ENCODE measurements at places on chromosomes 12 and 14.

DNA sequence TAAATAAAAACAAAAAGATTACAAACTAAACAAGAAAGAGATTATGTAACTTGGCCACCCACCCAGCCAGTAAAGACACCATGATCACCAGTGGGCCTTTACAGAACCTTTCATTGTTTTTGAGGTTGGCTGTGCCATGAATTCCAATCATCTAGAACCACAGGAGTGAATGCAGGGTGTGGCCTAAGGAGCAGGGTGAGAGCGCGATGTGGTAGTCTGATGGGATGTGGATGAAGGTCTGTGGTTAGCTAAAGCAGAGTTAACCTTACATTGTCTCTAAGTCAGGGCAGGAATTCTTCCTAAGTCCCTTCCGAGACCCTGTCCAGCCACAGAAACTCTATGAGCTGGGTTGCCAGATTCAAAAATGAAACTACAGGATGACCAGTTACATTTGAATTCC, 54.0 kb upstream of the CDKN3 start:
- no peak for DNase-seq

GRCh38 chr14:53002576-53002975, 51.7 kb upstream of the FERMT2 start:
- DNase-seq = no peak

DNA sequence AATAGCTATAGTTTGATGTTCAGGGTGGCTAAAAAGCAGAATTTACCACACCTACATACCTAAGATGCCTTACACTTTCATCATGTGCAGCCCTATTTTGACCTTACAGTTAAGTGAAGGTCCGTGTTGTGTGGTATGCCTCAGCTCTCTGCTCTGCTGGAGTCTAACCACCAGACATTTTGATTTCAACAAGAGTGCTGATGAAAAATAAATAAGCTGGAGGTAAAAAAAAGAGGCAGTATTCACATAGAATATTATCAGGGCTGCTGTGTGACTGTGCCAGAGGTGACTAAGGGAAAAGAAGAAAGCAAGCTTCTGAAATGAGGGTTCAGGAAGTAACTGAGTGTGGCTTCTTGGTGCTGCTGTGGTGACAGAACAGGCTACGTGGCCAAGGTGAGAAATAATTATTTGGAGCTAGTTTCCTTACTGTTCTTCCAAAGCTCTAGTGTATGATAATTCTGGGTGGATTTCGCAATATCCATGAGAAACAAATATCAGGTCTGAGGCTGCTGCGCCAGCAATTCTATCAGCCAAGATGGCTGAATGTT, 188.8 kb downstream of the STXBP6 start:
- DNase-seq = no peak

GRCh38 chr12:103810111-103810510, 30.9 kb downstream of the NT5DC3 start:
- DNase-seq = no peak

- no peak for DNase-seq
These were observed 298.1 kb downstream of the MED13L start for GRCh38 chr12:115979351-115979750.

DNA sequence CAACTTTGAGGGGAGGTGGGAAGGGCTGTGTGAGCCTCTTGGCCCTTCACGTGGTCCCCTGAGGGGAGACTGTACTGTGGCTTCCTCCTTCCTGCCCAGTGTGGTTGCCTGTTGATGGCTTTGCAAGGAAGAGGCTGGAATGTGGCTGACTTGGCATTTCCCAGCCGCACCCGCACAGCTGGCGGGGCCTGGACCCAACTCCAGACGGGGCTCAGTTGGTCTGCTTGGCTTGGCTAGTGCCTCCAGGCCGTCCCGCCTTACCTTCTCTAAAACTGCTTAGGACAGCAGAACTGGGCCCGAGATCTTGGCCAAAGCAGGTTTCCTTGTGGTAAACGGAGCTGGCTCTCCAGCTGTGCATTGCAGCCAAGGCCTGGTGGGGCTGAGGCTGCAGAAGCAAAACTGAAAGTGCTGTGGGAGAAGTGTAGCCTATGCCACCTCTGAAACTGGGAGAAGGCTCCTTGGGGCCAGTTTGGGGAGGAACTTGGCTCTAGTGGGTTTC, 139.5 kb downstream of the SMOC1 start:
- no peak for DNase-seq

- DNase-seq = no peak
These were observed 42.3 kb upstream of the FRMD6 start for GRCh38 chr14:51609251-51609954.

- DNase-seq = no peak
These were observed 1.7 kb upstream of the CHPT1 start for GRCh38 chr12:101695706-101696105.

- no peak for DNase-seq
These were observed 14.5 kb upstream of the PHC1 start for GRCh38 chr12:8899830-8900229.

- no peak for DNase-seq
These were observed 14.5 kb downstream of the GPR135 start for GRCh38 chr14:59450716-59451115.

GRCh38 chr12:80190001-80190400, 90.7 kb downstream of the OTOGL start:
- DNase-seq = no peak

GRCh38 chr14:34957771-34958286, 25.0 kb upstream of the SRP54 start:
- no peak for DNase-seq

DNA sequence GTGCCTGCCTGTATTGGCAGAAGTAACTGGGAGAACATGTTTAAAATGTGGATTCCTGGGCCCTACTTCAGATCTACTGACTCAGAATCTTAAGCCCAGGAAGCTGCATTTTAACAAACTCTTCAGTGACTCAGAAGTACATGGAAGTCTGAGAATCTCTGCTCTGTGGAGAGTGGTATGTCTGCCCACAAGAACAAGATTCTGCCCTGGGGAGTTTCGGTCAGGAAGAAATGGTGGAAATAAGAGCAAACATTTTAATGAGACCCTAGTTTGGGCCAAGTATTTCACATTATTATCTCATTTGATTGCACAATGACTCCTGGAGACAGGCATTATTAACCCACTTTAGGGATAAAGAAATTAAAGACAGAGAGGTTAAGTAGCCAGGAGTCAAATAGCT, 8.2 kb downstream of the ALDH1L2 start:
- DNase-seq = no peak

DNA sequence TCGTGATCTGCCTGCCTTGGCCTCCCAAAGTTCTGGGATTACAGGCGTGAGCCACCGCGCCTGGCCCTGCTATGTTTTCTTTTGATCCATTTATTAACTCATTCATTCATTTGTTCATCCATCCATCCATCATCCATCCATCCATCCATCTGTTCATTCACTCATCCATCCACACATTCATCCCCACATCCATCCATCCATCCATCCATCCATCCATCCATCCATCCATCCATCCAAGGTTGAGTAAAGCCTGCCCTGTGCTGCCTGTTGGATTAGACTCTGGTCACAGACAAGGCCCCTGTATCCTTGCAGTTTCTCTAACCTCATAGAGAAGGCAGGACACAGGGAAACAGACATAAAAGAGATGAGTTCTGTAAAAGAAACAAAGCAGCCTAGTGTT, 44.9 kb downstream of the DNAH10 start:
- no peak for DNase-seq

- DNase-seq = peak; percentile 20
These were observed 55.9 kb downstream of the LRP6 start for GRCh38 chr12:12210983-12211382.

- DNase-seq = no peak
These were observed 973.3 kb downstream of the BCL11B start for GRCh38 chr14:98298481-98299244.

DNA sequence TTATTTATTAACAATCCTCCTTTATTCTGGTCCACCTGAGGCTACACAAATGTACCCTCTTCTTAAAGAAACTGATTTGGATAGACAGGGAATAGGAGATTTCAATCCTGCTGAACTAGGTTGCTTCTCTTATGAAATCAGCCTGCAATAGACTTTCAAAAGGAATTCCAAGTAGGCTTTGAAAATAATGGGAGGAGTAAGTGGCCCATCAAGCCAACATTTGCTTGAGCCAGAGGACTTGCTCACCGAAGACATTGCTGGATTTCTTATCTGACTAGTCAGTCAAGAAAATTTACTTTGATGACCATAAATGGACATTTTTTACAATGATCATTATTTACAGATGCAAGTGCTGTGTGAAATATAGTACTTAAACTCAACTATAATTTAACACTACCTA, 82.8 kb upstream of the RASSF8 start:
- DNase-seq = no peak

GRCh38 chr14:55572578-55572977, 7.4 kb upstream of the KTN1 start:
- DNase-seq = no peak

GRCh38 chr12:93029091-93029490, 100.0 kb upstream of the EEA1 start:
- no peak for DNase-seq

DNA sequence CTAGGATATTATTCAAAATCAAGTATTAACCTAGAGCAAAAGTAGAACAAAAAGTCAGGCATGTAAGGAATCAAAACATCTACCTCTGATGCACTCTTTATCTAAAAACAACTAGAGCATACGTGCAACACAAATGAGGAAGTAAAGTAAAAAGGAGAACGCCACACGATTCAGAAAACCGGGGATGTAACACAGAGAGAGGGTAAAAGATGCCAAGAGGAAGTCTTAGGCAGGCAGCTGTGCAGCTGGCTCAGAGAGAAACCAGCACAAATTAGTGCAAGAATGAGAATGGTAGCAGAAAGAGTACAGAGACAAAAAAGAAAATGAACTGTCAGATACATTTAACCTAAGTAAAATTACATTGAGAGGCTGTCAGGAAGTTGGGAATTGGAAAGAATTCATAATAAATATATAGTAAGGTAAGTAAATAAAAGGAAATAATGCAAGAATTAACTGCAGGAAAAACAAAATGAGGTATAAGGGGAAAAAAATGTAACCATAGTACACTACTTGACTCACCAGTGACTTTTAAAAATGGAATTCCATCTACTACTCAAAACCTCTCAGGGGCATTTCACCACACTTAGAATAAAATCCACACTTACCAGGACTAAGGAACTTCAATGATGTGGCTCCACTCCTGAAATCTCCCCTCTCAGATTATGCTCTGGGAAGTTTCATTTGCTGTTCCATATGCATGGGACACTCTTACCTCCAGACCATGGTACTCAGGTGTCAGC, 17.1 kb downstream of the BCAT1 start:
- DNase-seq = no peak

DNA sequence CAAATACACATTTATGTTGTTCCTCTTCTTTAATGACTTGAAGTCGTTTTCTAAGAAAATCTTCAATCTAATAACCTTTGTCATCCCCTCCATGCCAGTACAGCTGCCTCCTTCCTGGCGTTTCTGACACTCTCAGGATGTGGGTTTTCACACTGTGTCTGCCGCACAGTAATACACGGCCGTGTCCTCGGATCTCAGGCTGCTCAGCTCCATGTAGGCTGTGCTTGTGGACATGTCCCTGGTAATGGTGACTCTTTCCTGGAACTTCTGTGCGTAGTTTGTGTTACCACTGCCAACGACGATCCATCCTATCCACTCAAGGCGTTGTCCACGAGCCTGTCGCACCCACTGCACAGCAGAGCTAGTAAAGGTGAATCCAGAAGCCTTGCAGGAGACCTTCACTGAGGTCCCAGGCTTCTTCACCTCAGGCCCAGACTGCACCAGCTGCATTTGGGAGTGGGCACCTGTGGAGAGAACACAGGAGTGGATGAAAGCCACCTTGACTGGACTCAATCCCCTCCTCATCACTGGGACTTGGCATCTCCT, 1095.9 kb downstream of the TMEM121 start:
- no peak for DNase-seq

DNA sequence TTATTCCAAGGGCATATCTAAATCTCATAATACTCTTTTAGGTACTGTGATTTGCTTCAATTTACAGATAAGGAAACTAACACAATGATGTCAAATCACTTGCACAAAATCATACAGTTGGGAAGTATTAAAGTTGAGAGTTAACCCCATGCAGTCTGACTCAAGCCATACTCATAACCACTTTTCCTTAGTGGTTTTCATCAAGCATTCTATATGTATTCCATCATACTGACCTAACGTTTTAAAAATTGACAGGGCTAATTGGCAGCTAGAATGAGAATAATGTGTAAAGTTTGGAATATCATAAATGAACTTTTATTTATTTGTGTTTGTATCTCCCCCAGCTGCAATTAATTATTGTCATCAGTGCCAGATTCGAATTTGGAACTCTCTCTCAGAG, 20.9 kb downstream of the PUS7L start:
- no peak for DNase-seq

DNA sequence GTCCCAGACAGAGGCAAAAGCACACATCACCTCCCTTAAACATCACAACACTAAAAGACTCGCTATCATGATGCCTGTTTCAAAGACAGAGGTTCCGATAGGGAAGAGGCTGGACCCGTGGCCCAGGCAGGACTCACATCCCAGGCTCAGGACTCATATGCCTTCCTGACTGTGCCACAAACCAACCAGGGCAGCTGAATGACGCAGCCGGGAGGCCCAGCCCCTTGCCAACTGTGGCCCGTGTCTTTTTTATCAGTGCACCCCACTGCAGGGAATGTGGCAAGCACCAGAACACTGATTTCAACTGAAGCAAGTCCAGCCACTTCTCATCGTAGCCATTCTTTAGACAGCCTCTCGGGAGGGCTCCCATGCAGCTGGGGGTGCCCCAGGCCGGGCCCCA, 132.3 kb downstream of the KSR2 start:
- no peak for DNase-seq

- peak; percentile 63 for DNase-seq
These were observed 3.7 kb downstream of the UNC119B start for GRCh38 chr12:120713861-120714482.

GRCh38 chr14:26377150-26377549, 220.7 kb downstream of the NOVA1 start:
- no peak for DNase-seq
